ENCODE measurements at places on chromosomes 16 and 17. TPM values are rescaled to one million over a fixed set of nuclear protein-coding genes. Genes with fewer than 3 reads are reported as not detected.

CHCT1 gene
- not detected for total RNA-seq

TMEM238L gene
- not detected for total RNA-seq

DNA sequence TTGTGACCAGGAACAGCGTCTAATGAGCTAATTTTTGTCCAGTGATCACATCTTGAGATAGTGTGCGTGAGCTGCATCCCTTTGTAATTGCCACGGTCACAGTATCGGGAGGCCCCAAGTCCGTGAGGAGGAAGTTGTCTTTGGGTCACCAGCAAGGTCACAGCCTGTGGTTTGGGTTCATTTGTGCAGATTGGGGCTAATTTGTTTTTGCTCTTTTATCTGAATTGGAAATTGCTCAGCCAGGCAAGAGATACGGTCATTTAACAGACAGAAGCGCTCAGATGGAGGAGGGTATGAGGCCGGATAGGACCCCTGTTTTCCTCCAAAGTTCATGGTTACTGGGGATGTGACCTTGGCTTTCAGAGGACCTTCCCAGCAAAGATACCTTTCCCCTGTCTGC lies 174.1 kb downstream of the SNX29 start:
- no peak for DNase-seq

DNA sequence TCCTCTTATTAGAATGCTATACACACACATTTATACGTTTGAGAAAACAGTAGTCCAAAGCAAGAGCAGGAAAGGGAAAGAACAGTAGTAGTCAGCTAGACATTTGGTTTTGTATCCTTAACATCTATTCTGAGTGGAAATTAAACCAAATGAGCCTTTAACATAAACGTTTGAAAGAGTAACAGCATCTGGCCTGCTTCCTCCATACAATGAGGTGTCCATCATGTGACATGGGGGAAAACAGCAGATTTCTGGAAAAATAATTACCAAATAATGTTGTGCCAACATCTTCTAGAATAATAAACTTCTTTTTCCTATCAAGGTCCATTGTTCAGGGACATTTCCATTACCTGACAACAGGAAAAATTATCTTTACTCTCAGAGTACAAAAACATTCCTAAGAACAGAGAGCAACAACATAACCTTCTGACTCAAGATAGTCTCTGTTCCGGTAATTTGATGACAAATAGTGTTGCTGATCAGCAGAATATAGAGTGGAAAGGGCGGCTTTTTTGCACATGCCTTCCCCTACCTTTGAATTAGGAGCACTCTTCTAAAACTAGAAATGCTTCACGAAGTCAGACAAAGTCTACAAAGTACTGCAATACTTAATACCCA lies 20.2 kb downstream of the CYTH1 start:
- no peak for DNase-seq

DNA sequence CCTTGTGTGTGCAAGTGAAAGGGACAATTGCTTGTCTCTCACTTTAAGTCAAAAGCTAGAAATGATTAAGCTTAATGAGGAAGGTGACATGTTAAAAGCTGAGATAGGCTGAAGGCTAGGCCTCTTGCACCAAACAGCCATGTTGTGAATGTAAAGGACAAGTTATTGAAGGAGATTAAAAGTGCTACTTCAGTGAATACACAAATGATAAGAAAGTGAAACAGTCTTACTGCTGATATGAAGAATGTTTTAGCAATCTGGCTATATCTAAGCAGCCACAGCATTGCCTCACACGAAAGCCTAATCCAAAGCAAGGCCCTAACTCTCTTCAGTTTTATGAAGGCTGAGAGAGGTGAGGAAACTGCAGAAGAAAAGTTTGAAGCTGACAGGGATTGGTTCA lies 71.0 kb downstream of the CDRT15 start:
- no peak for DNase-seq

PER1 gene
- 278 TPM for total RNA-seq

DNA sequence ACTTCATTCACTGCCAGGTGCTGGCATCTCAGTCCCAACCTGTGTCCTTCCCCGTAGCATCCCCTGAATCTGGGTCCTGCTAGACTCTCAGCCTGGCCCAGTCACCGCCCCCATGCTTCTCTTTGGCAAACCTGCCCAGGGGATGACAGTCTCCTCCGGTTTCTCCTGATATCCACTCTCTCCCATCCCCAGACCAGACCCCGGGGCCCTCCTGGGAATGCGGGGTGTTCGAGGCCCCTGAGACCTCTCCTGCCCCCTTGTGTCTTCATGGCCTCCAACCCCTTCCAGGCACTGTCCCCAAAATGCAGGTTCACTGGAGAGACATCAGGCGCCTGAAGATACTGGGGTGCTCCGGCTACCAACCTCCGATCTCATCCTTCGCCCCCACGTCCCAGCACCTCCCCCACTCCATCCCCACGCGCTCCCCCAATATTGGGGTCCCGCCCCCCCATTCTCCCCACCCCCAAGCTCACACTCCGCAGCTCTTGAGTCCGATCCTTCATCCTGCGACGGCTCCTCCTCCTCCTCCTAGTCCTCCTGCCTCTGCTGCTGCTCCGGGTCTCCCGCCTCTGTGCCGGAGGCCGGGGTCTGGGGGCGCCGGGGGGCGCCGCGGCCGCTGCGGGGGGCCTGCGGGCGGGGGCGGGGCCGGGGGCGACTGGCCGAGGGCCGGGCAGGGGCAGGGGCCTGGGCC lies 399 bp downstream of the STX1B start:
- no peak for DNase-seq

CDH5 gene
- total RNA-seq = 31.9 TPM

- DNase-seq = no peak
Measured at GRCh38 chr17:4811471-4811870, 4.5 kb downstream of the PLD2 start.

GRCh38 chr17:11668618-11669017 lies 70.3 kb downstream of the DNAH9 start:
- DNase-seq = no peak

Measured in psoas muscle (tissue), 8 donors.